ENCODE measurements at places on chromosomes 1 and 21. TPM values are rescaled to one million over a fixed set of nuclear protein-coding genes. Genes with fewer than 3 reads are reported as not detected.

DNA sequence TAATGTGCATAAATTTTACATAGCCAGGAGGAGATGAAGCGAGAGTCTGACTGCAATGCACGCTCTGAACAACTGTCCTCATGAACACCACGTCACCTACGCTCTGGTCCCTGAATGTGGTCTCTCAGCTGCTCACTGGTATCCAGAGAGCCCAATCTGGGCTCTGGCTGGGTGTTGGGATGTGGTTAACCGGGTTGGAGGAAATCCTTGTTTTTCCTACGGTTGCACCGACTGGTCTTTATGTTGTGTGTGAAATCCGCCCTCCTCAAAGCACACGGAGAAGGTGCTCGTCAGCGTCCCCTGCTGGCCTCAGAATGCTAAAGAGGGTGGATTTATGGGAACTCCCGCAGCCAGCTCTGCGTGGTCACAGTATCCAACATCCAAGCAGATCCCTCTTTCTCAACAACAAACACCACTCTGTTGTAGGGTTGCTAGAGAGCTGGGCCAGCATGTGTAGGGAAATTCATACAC lies 51.8 kb upstream of the FAM89A start:
- no peak for ATAC-seq

HAO2 gene
- not detected for total RNA-seq

- ATAC-seq, result no peak
Observed at GRCh38 chr1:230422221-230422981, 3.7 kb downstream of the PGBD5 start.

- peak; percentile 31 for ATAC-seq
Observed at GRCh38 chr21:36419241-36419640, 34.0 kb downstream of the CHAF1B start.

GRCh38 chr1:232136136-232136535 lies 493.8 kb downstream of the SIPA1L2 start:
- no peak for ATAC-seq

DNA sequence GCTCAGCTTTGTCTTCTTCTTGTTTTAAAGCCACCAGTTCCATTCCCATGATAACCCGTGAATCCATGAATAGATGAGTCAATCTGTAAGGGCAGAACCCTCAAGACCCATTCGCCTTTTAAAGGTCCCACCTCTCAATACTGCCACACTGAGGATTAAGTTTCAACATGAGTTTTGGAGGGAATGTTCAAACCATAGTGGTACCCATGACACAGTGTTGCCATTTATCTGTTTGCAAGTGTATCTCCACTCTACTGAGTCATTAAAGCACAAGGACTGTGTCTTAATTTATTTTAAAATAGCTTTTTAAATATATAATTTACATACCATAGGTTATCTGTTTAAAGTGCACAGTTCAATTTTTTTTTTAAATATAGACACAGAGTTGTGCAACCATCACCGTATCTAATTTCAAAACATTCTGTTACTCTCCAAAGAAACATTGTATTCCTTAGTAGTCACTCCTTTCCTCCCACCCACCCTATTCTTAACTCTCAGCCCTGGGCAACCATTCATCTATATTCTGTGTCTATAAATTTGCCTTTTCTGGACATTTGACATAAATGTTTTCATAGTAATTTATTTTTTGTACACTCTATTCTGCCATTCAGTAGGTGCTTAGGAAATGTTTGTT lies 4.8 kb upstream of the IL24 start:
- ATAC-seq, result no peak

Data from esophagus mucosa (tissue), 1 donor.